Tibial nerve (tissue), 4 donors: ENCODE measurements at places on chromosomes 12 and 14. TPM values are rescaled to one million over a fixed set of nuclear protein-coding genes. Genes with fewer than 3 reads are reported as not detected.

Gene AQP6
- total RNA-seq, result not detected

- DNase-seq, result peak; percentile 54
- peaks cover 14% of the 10 kb centered on the region for H3K4me1 ChIP-seq
- no peaks in the 10 kb centered on the region for H3K36me3 ChIP-seq
Measured at GRCh38 chr14:74955229-74956026, at the start of gene PGF. PGF (minus strand) TSS chr14:74955597; CDS start chr14:74955242, 355 bp downstream.

- H3K4me1 ChIP-seq, result no peaks in the 10 kb centered on the region
- DNase-seq, result no peak
- no peaks in the 10 kb centered on the region for H3K27me3 ChIP-seq
- no peaks in the 10 kb centered on the region for H3K36me3 ChIP-seq
- no peak overlapping the region for H3K4me3 ChIP-seq
- H3K27ac ChIP-seq, result no peak overlapping the region
Measured at GRCh38 chr12:99281277-99281676, 366.3 kb upstream of the GARIN6 start.

Gene IAPP
- total RNA-seq, result not detected

GRCh38 chr14:36915081-36915480, 253.4 kb downstream of the PAX9 start:
- no peak for DNase-seq
- no peaks in the 10 kb centered on the region for H3K4me1 ChIP-seq
- H3K36me3 ChIP-seq, result no peaks in the 10 kb centered on the region
- no peaks in the 10 kb centered on the region for H3K27me3 ChIP-seq
- H3K4me3 ChIP-seq, result no peak overlapping the region

DNA sequence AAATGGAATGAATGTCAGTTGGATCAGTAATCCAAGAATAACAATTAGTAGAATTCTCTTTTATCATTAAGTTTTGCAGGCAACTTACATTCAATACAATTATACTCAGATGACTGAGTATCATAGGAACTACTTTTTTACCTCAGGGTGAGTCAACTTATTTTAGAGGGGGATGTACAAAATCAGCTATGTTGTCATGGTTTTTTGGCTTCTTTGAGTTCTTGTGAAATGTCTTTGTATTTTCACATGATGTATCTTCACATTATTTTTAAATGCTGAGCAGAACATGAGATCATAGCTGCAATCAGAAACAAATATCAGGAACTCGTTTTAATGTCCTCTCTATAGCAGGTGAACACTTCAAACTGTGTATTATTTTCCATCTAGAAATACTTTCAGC, 65.3 kb upstream of the PTPRR start:
- no peaks in the 10 kb centered on the region for H3K36me3 ChIP-seq
- DNase-seq, result no peak
- H3K27me3 ChIP-seq, result no peaks in the 10 kb centered on the region

GRCh38 chr12:66142826-66143225, 12.3 kb upstream of the LLPH start:
- no peak for DNase-seq
- no peak overlapping the region for H3K27ac ChIP-seq
- H3K4me1 ChIP-seq, result peaks cover 11% of the 10 kb centered on the region
- H3K27me3 ChIP-seq, result no peaks in the 10 kb centered on the region
- peaks cover 66% of the 10 kb centered on the region for H3K36me3 ChIP-seq

DNA sequence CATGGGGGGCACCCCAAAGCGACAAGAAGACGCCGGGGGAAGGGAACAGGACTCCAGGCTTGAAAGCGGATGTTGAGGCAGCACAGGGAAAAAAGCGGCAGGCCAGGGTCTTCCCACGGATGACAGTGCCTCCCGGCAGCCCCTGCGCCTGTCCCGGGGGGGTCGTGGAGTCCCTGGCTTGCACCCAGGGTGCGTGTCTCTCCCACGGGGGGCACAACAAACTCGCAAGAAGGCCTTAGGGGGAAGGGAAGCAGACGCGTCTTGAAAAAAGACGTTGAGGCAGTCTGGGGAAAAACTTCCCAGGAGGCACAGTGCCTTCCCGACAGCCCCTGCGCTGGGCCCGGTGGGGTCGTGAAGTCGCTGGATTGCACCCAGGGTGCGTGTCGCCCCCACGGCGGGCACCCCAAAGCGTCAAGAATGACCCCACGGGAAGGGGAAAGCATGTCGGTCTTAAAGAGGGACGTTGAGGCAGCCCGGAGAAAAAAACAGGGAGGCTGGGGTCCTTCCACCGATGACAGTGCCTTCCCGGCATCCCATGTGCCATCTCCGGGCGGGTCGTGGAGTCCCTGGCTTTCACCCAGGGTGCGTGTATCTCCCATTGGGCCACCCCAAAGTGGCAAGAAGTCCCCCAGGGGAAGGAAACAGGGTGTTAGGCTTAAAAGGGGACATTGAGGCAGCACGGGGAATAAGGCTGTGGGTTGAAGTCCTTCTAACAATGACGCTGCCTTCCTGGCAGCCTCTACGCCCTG, 159.9 kb upstream of the ALG10B start:
- no peaks in the 10 kb centered on the region for H3K36me3 ChIP-seq
- H3K4me3 ChIP-seq, result no peak overlapping the region
- no peak overlapping the region for H3K27ac ChIP-seq
- H3K4me1 ChIP-seq, result no peaks in the 10 kb centered on the region

DNA sequence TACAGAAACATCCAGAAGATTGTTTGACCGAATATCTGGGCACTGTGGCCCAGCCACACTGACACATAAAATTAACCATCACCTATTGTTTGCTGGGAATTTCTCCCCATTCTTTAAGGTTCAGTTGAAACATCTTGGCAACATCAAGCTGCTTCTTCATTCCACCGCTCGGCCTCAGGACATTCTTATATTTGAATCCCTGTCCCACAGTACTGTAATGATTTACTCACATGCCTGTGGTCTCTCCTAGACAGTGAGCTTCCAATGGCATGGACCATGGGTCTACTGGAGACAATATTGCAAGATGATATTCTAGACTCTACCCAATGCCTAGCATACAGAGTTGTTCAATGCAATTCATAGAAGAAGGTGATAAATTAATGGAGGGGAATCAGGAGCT, 56.1 kb downstream of the EMP1 start:
- no peak for DNase-seq
- H3K4me1 ChIP-seq, result no peaks in the 10 kb centered on the region
- H3K27me3 ChIP-seq, result no peaks in the 10 kb centered on the region
- H3K4me3 ChIP-seq, result no peak overlapping the region
- H3K36me3 ChIP-seq, result no peaks in the 10 kb centered on the region
- no peak overlapping the region for H3K27ac ChIP-seq

DNA sequence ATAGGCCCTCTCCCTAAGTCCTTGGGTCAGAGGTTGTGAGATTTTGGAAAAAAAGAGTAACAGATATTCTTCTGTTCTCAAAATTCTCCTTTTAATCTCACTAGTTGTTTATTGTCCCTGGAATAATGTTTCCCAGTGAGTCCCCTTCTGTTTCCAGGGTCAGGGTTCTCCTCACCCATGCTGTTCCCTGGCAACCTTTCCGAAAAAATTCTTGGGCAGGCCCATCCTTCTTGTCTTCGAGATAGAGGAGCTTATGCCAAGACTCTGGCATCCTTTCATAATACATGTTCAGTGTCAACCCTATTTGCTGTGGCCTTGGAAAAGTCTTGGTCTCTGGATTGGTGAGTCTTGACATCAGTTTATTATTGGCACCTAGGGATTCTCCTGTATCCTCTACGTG, 212.4 kb upstream of the FAR2 start:
- no peak for DNase-seq
- no peak overlapping the region for H3K4me3 ChIP-seq
- H3K4me1 ChIP-seq, result no peaks in the 10 kb centered on the region
- no peak overlapping the region for H3K27ac ChIP-seq
- H3K36me3 ChIP-seq, result no peaks in the 10 kb centered on the region
- no peaks in the 10 kb centered on the region for H3K27me3 ChIP-seq

Gene FOXJ2
- total RNA-seq, result 20.1 TPM

- H3K27me3 ChIP-seq, result no peaks in the 10 kb centered on the region
- H3K4me1 ChIP-seq, result peaks cover 36% of the 10 kb centered on the region
- peak overlapping the region; percentile 55 for H3K27ac ChIP-seq
- no peak overlapping the region for H3K4me3 ChIP-seq
- H3K36me3 ChIP-seq, result no peaks in the 10 kb centered on the region
Measured at GRCh38 chr14:68510201-68511128, 282.4 kb downstream of the ZFP36L1 start.

Gene HSPB8
- total RNA-seq, result 23.4 TPM

GRCh38 chr12:120584343-120585149, 3.3 kb upstream of the POP5 start:
- H3K36me3 ChIP-seq, result no peaks in the 10 kb centered on the region
- no peaks in the 10 kb centered on the region for H3K27me3 ChIP-seq
- peak; percentile 20 for DNase-seq
- H3K27ac ChIP-seq, result no peak overlapping the region
- peak overlapping the region; percentile 20 for H3K4me3 ChIP-seq

Gene C12orf50
- total RNA-seq, result not detected

Gene BHLHE41
- total RNA-seq, result 10.7 TPM

- no peaks in the 10 kb centered on the region for H3K27me3 ChIP-seq
- H3K36me3 ChIP-seq, result no peaks in the 10 kb centered on the region
- no peak overlapping the region for H3K4me3 ChIP-seq
- no peak for DNase-seq
- no peak overlapping the region for H3K27ac ChIP-seq
- peaks cover 6% of the 10 kb centered on the region for H3K4me1 ChIP-seq
Measured at GRCh38 chr12:124542021-124542949, 25.1 kb downstream of the NCOR2 start.

Gene ACAD10
- total RNA-seq, result 21.0 TPM

DNA sequence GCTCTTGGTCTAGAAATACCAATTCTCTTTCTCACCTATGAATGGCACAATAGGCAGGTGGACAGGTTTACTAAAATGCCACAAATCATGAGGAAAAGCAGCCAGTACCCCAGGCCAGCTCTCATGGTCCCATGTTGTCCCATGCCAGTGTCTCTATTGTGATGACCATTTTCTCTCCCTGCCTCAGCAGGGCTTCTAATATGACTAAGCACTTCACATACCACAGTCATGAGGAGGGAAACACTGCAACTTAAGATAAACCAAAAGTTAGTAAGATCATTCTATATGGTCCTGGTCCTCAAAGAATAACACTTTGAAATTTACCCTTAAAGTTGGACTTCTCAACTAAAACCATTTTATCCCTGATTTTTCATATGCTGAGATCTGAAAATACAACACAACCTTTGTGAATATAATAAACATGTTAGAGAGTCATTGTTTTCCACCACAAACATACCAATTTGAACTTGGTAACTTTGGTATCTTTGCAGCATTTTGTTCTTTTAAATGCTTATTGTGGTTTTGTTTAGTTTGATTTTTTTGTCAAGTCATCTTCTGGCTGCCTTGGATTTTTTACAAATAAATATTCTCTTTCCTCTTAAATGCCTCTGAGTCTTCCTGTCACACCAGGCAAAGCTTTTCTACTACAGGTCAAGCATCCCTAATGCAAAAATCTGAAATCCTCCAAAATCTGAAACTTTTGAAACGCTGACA, 3.6 kb downstream of the TTC5 start:
- peaks cover 7% of the 10 kb centered on the region for H3K4me1 ChIP-seq
- no peak overlapping the region for H3K27ac ChIP-seq
- H3K36me3 ChIP-seq, result peaks cover 49% of the 10 kb centered on the region

DNA sequence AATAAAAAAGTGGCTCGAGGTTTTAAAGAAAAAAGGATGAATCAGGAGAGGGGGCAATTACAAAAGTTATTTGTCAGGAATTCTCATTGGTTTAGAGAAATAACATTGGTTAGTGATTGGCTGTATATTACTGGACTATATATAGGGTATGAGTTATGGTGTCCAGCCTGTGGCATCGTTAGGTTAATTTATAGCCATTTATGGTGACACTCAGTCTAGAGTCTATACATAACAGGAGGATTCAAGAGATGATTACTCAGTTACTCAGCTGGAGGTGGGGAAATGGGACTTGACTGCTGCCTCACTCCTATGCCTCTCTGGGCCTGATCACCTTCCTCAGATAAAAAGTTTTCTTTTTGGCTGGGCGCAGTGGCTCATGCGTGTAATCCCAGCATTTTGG, 25.6 kb upstream of the NFYB start:
- H3K27ac ChIP-seq, result no peak overlapping the region
- no peaks in the 10 kb centered on the region for H3K36me3 ChIP-seq
- H3K4me3 ChIP-seq, result no peak overlapping the region
- no peak for DNase-seq
- no peaks in the 10 kb centered on the region for H3K27me3 ChIP-seq
- no peaks in the 10 kb centered on the region for H3K4me1 ChIP-seq

GRCh38 chr12:19010087-19010486, 119.4 kb upstream of the PLEKHA5 start:
- DNase-seq, result no peak
- H3K36me3 ChIP-seq, result no peaks in the 10 kb centered on the region
- no peaks in the 10 kb centered on the region for H3K4me1 ChIP-seq
- no peak overlapping the region for H3K27ac ChIP-seq

Gene MTA1
- total RNA-seq, result 213 TPM

DNA sequence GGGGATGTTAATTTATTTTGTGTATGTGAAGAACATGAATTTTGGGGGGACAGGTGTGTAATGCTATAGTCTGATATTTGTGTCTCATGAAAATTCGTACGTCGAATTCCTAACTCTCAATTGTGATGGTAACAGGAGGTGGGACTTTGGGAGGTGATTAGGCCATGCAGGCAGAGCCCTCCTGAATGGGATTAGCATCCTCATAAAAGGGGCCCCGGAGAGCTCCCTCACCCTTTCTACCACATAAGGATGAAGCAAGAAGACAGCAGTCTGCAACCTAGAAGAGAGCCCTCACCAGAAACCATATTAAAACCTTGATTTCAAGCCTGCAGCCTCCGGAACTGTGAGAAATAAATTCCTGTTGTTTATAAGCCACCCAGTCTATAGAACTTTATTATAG, 165.4 kb downstream of the MDGA2 start:
- H3K36me3 ChIP-seq, result no peaks in the 10 kb centered on the region
- no peaks in the 10 kb centered on the region for H3K4me1 ChIP-seq
- no peak overlapping the region for H3K4me3 ChIP-seq
- no peak for DNase-seq

GRCh38 chr14:33404964-33405574, 466.4 kb downstream of the NPAS3 start:
- H3K27me3 ChIP-seq, result no peaks in the 10 kb centered on the region
- no peak overlapping the region for H3K4me3 ChIP-seq
- no peaks in the 10 kb centered on the region for H3K4me1 ChIP-seq
- no peak for DNase-seq
- no peaks in the 10 kb centered on the region for H3K36me3 ChIP-seq

- no peak overlapping the region for H3K4me3 ChIP-seq
- no peaks in the 10 kb centered on the region for H3K36me3 ChIP-seq
- peaks cover 18% of the 10 kb centered on the region for H3K4me1 ChIP-seq
- H3K27ac ChIP-seq, result no peak overlapping the region
- peak; percentile 5 for DNase-seq
Measured at GRCh38 chr14:101065246-101065645, 161.7 kb upstream of the RTL1 start.

GRCh38 chr14:58947814-58948445, 240.5 kb upstream of the DAAM1 start:
- no peak overlapping the region for H3K27ac ChIP-seq
- no peak for DNase-seq
- no peak overlapping the region for H3K4me3 ChIP-seq
- no peaks in the 10 kb centered on the region for H3K27me3 ChIP-seq
- H3K36me3 ChIP-seq, result no peaks in the 10 kb centered on the region
